A549 (cell line): ENCODE measurements at places on chromosomes 1 and 21. TPM values are rescaled to one million over a fixed set of nuclear protein-coding genes. Genes with fewer than 3 reads are reported as not detected.

- no peak for DNase-seq
Observed at GRCh38 chr1:15295696-15296095, 48.7 kb downstream of the FHAD1 start.

- no peak for DNase-seq
Observed at GRCh38 chr1:36023098-36023769, 60.7 kb upstream of the TEKT2 start.

GRCh38 chr1:76292418-76293184 is 218.1 kb downstream of the ST6GALNAC3 start:
- DNase-seq = no peak

DNA sequence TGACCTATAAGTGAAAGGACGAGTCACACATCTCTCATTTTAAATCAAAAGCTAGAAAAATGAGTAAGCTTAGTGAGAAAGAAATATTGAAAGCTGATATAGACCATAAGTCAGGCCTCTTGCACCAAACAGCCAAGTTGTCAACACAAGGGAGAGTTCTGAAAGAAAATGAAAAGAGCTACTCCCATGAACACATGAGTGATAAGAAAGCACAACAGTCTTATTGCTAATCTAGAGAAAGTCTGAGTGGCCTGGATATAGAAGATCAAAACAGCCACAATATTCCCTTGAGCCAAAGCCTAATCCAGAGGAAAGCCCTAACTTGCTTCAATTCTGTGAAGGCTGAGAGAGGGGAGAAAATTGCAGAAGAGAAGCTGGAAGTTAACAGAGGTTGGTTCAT is 175.0 kb downstream of the SMYD3 start:
- no peak for DNase-seq

- DNase-seq = no peak
Observed at GRCh38 chr1:43547538-43548072, 16.9 kb downstream of the PTPRF start.

POGK gene
- 25.7 to 28.4 TPM (median 27.4 TPM) in 3 replicates for polyA plus RNA-seq

ALX3 gene
- not detected in 3 replicates for polyA plus RNA-seq

IGFN1 gene
- 2.7 to 4.7 TPM (median 4.6 TPM) in 3 replicates for polyA plus RNA-seq
